Mesothelial cell of epicardium (in vitro differentiated cells): ENCODE measurements at places on chromosomes 16 and 17. TPM values are rescaled to one million over a fixed set of nuclear protein-coding genes. Genes with fewer than 3 reads are reported as not detected.

DNA sequence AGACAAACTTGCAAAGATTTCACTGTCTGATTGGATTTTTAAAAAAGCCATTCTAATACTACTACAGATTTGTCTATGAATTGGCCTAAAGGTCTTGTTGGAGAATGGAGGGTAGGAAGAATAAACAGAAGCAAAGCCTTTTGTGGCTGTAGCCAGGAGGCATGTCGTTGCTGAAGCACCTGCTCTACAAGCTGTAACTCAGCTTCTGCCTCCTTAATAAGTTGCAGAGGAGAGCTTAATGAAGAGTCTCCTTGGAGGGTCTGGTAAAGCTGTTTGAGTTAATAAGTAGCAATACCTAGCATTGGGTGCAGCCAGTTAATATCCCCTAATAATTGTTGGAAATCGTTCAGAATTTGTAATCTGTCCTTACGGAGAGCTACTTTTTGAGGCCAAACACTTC lies 10.0 kb upstream of the ZNF689 start:
- no peaks in the 10 kb centered on the region for H3K36me3 ChIP-seq
- no peak overlapping the region for H3K27ac ChIP-seq
- H3K4me1 ChIP-seq, result no peaks in the 10 kb centered on the region
- no peak for DNase-seq
- no peak overlapping the region for H3K4me3 ChIP-seq

DNA sequence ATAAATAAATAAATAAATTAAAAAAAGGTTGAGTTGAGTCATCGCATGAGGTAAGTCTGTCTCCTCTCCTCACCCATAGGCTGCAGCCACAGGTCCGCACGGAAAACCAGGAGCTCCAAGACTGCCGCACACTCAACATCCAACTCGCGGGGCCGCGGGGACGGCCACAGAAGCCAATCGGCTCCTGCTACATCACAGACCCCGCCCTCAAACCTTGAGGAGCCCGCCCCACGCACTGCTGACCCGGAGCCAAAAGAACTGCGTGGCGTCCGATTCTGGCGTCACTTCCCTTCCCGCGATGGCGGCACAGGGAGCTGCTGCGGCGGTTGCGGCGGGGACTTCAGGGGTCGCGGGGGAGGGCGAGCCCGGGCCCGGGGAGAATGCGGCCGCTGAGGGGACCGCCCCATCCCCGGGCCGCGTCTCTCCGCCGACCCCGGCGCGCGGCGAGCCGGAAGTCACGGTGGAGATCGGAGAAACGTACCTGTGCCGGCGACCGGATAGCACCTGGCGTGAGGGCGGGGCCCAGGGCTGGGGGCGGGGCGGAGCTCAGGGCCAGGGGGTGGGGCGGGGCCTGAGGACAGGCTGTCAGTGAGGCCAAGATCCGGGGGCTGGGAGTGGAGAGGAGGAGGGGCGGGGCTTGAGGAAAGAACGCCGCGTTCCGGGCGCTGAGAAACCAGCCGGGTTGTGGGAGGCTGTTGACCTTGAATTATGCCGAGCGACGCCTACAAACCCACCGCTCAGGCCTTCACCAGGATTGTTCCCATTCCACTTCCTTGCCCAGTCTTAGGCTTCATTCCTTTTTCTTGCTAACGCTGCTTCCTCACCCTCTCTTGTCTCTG lies at the start of gene KAT8:
Gene KAT8, plus strand, starts transcription at position 281 of the 839 bp plus-strand sequence. Its CDS starts 18 bp downstream, at position 299.
- peaks cover 16% of the 10 kb centered on the region for H3K36me3 ChIP-seq
- H3K27me3 ChIP-seq, result no peaks in the 10 kb centered on the region
- peaks cover 12% of the 10 kb centered on the region for H3K4me1 ChIP-seq
- H3K4me3 ChIP-seq, result peak within 1 kb of the TSS; percentile 84

DNA sequence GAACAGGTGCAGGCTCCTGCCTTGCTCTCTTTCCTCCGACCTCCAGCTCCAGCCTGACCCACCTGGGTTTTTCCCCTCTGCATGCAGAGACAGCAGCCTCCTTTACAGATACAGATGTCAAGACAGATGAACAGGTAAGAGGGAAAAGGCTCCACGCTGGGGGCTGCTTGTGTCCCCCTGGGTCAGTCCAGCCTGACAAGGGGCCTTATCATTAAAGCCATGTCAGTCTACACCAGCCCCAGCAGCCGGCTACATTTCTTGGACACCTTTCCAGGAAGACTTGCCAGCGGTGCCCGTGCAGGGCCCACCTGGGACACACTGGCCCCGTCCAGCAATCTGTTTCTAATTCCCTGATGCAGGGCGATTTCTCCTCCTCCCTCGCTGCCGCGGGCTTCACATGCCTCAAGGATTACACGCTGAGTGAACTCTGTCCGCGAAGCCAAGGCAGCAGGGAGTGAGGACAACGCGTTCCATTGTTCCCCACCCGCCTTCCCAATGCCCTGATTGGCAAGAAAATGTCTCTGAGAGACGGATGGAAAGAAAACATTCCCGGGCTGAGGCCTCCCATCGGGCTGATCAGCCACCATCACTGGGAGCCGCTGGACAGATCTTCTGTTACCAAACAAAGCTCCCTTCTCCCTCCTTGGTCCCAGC lies 184.7 kb downstream of the C16orf95 start:
- H3K4me3 ChIP-seq, result no peak overlapping the region
- H3K36me3 ChIP-seq, result peaks cover 4% of the 10 kb centered on the region
- peaks cover 14% of the 10 kb centered on the region for H3K4me1 ChIP-seq
- no peaks in the 10 kb centered on the region for H3K27me3 ChIP-seq
- peak overlapping the region; percentile 41 for H3K27ac ChIP-seq

- H3K27ac ChIP-seq, result peak overlapping the region; percentile 100
- H3K27me3 ChIP-seq, result no peaks in the 10 kb centered on the region
- no peaks in the 10 kb centered on the region for H3K36me3 ChIP-seq
- peaks cover 33% of the 10 kb centered on the region for H3K4me1 ChIP-seq
Measured at GRCh38 chr17:45149669-45150664, 1.7 kb downstream of the HEXIM1 start.

GRCh38 chr16:47726031-47726675 lies 265.0 kb downstream of the PHKB start:
- peaks cover 41% of the 10 kb centered on the region for H3K27me3 ChIP-seq
- peaks cover 9% of the 10 kb centered on the region for H3K4me1 ChIP-seq
- DNase-seq, result no peak
- H3K36me3 ChIP-seq, result no peaks in the 10 kb centered on the region

GRCh38 chr17:4598776-4599504 lies 14.6 kb downstream of the SMTNL2 start:
- DNase-seq, result no peak
- no peak overlapping the region for H3K4me3 ChIP-seq
- H3K27ac ChIP-seq, result peak overlapping the region; percentile 97
- H3K36me3 ChIP-seq, result peaks cover 19% of the 10 kb centered on the region

DNA sequence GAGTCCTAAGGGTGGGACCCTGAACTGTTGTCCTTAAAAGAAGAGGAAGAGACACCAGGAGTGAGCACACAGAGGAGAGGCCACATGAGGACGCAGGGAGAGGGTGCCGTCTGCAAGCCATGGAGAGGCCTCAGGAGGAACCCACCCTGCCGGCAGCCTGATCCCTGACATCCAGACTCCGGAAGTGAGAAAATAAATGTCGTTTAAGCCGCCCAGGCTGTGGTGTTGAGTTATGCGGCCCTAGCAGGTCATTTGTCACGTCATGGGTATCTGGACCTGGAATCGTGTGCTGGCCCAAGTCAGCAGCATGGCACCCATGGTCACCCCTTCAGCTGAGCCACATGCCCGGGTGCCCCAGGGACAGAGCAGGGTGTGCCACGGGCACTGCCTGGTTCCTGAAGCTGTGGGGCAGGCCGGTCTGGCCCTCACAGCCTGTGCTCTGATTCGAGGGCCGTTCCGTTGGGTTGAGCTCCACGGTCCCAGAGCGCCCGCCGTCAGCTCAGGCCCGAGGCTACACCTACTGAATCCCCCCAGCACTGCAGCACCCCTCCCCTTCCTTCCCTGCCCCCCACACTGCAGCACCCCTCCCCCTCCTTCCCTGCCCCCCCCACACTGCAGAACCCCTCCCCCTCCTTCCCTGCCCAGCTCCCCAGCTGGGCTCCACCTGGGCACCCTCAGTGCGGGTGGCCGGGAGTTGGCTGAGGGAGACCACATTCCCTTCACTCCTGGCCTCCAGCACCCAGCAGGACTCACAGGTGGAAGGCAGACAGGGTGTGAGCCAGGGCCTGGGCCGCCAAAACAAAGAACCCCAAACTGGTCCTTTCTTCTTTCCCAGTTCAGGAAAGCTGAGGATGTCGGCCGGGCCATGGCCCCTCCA lies 2.7 kb upstream of the CCDC57 start:
- H3K4me1 ChIP-seq, result peaks cover 11% of the 10 kb centered on the region
- peak overlapping the region; percentile 60 for H3K4me3 ChIP-seq
- no peaks in the 10 kb centered on the region for H3K27me3 ChIP-seq
- no peak for DNase-seq
- H3K36me3 ChIP-seq, result no peaks in the 10 kb centered on the region

- peaks cover 34% of the 10 kb centered on the region for H3K4me1 ChIP-seq
- H3K27ac ChIP-seq, result peak overlapping the region; percentile 100
- no peaks in the 10 kb centered on the region for H3K27me3 ChIP-seq
- H3K36me3 ChIP-seq, result no peaks in the 10 kb centered on the region
- no peak for DNase-seq
Measured at GRCh38 chr17:8173056-8173870, 2.9 kb downstream of the TMEM107 start.

DNA sequence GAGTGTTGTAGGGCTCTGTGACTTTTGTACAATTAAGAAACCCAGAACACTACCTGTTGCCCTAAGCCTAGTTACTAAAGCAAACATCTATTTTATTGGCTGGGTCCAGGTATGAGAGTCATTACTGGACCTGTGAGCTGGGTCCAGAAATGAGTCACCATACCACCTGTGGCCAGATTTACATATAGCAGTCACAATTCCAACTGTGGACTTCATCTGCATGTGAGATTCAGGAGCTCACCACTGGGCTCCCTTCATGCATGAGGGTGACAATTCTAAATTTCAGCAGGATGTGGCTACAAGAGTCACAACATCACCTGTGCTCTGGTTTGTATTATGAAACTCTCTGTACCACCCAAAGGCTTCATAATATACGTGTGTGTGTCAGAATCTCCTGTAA lies 2038.0 kb downstream of the TP53TG3F start:
- H3K4me1 ChIP-seq, result no peaks in the 10 kb centered on the region
- no peak overlapping the region for H3K4me3 ChIP-seq
- H3K27ac ChIP-seq, result no peak overlapping the region
- no peaks in the 10 kb centered on the region for H3K27me3 ChIP-seq

- peaks cover 19% of the 10 kb centered on the region for H3K4me1 ChIP-seq
- H3K27ac ChIP-seq, result no peak overlapping the region
- DNase-seq, result no peak
- no peaks in the 10 kb centered on the region for H3K27me3 ChIP-seq
Measured at GRCh38 chr17:12815642-12816141, 26.4 kb downstream of the ARHGAP44 start.

DNA sequence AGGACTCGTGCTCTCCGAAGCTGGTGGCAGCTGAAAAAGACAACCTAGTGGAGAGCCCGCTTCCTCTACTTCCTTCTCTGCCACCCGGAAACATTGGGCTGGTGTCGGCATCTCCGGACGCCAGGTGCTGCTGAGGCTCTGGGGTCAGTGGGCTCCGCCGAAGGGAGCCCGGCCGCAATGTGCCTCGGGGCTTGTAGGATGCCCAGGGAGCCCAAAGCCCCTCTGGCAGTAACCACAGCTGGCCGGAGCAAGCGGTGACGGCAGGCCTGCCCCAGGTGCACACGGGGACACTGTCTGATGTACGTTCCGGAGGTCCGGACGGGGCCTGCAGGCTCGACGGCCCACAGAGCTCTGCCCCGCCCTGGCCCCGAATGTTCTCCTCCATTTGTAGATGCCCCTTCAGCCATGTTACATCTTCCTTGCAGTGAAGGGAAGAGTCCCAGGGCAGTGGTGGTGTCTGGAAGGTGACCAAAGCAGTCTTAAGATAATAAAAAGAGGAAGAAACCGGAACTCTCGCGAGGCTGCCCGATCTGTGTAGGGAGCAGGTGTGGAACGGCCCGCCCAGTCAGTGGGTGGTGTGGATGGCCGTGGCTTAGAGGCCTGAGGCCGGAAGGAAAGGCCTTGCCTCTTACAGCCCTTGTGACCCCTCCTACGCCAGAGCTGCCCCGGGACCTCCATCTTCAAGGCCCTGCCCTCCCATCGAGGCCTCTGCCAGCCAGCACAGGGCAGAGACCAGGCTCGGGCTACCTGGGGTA lies 22.6 kb downstream of the NDUFAF8 start:
- no peak overlapping the region for H3K27ac ChIP-seq
- DNase-seq, result no peak
- H3K4me1 ChIP-seq, result no peaks in the 10 kb centered on the region
- H3K36me3 ChIP-seq, result peaks cover 6% of the 10 kb centered on the region
- H3K4me3 ChIP-seq, result no peak overlapping the region

- no peak overlapping the region for H3K4me3 ChIP-seq
- peaks cover 14% of the 10 kb centered on the region for H3K4me1 ChIP-seq
- DNase-seq, result no peak
- no peak overlapping the region for H3K27ac ChIP-seq
Measured at GRCh38 chr16:14215941-14216340, 144.8 kb downstream of the MRTFB start.

- no peak overlapping the region for H3K27ac ChIP-seq
- H3K27me3 ChIP-seq, result peaks cover 19% of the 10 kb centered on the region
- DNase-seq, result no peak
- H3K4me1 ChIP-seq, result no peaks in the 10 kb centered on the region
- H3K4me3 ChIP-seq, result no peak overlapping the region
Measured at GRCh38 chr16:2798723-2799204, 494 bp downstream of the PRSS41 start.

- no peak overlapping the region for H3K4me3 ChIP-seq
- no peaks in the 10 kb centered on the region for H3K27me3 ChIP-seq
Measured at GRCh38 chr17:19709841-19710240, 6.5 kb downstream of the SLC47A2 start.

- DNase-seq, result no peak
- no peaks in the 10 kb centered on the region for H3K27me3 ChIP-seq
Measured at GRCh38 chr17:40111221-40112128, 10.3 kb upstream of the MSL1 start.

GRCh38 chr17:55660178-55660886 lies 62.3 kb downstream of the TMEM100 start:
- no peaks in the 10 kb centered on the region for H3K36me3 ChIP-seq
- no peak overlapping the region for H3K4me3 ChIP-seq
- H3K27ac ChIP-seq, result no peak overlapping the region
- H3K4me1 ChIP-seq, result peaks cover 13% of the 10 kb centered on the region

GRCh38 chr17:72631568-72631948 lies 460.9 kb downstream of the SLC39A11 start:
- H3K4me3 ChIP-seq, result no peak overlapping the region
- H3K4me1 ChIP-seq, result peaks cover 25% of the 10 kb centered on the region
- H3K27ac ChIP-seq, result peak overlapping the region; percentile 89

- peaks cover 12% of the 10 kb centered on the region for H3K4me1 ChIP-seq
- no peak overlapping the region for H3K4me3 ChIP-seq
- H3K27me3 ChIP-seq, result no peaks in the 10 kb centered on the region
- no peak for DNase-seq
- peak overlapping the region; percentile 15 for H3K27ac ChIP-seq
- peaks cover 3% of the 10 kb centered on the region for H3K36me3 ChIP-seq
Measured at GRCh38 chr17:2484876-2485275, 26.8 kb downstream of the METTL16 start.

The APPBP2 gene
- total RNA-seq, result 65.5 to 75.6 TPM (median 65.5 TPM) in 3 replicates

The ALDH3A2 gene
- total RNA-seq, result 76.6 to 78.4 TPM (median 77.2 TPM) in 3 replicates

The SERPINF2 gene
- total RNA-seq, result 0.32 to 0.63 TPM (median 0.44 TPM) in 3 replicates

The CCDC78 gene
- total RNA-seq, result 2.5 to 3.2 TPM (median 2.7 TPM) in 3 replicates

The KRT13 gene
- total RNA-seq, result 5.3 to 7.0 TPM (median 6.3 TPM) in 3 replicates

The OR3A3 gene
- total RNA-seq, result not detected in 3 replicates

The EVPLL gene
- not detected in 3 replicates for total RNA-seq

The IRX5 gene
- total RNA-seq, result 14.6 to 17.8 TPM (median 16.3 TPM) in 3 replicates

The CCL4 gene
- total RNA-seq, result not detected in 3 replicates

The C1QL1 gene
- total RNA-seq, result 2.2 to 3.1 TPM (median 3.0 TPM) in 3 replicates

The SRCIN1 gene
- 19.4 to 21.4 TPM (median 20.8 TPM) in 3 replicates for total RNA-seq

The VPS25 gene
- total RNA-seq, result 59.4 to 65.0 TPM (median 64.9 TPM) in 3 replicates

The TEKT1 gene
- total RNA-seq, result not detected in 3 replicates
